ENCODE measurements at places on chromosomes 6 and 20. TPM values are rescaled to one million over a fixed set of nuclear protein-coding genes. Genes with fewer than 3 reads are reported as not detected.
A peak's percentile ranks its signal among the peaks of the same experiment; 100 is the strongest.

DNA sequence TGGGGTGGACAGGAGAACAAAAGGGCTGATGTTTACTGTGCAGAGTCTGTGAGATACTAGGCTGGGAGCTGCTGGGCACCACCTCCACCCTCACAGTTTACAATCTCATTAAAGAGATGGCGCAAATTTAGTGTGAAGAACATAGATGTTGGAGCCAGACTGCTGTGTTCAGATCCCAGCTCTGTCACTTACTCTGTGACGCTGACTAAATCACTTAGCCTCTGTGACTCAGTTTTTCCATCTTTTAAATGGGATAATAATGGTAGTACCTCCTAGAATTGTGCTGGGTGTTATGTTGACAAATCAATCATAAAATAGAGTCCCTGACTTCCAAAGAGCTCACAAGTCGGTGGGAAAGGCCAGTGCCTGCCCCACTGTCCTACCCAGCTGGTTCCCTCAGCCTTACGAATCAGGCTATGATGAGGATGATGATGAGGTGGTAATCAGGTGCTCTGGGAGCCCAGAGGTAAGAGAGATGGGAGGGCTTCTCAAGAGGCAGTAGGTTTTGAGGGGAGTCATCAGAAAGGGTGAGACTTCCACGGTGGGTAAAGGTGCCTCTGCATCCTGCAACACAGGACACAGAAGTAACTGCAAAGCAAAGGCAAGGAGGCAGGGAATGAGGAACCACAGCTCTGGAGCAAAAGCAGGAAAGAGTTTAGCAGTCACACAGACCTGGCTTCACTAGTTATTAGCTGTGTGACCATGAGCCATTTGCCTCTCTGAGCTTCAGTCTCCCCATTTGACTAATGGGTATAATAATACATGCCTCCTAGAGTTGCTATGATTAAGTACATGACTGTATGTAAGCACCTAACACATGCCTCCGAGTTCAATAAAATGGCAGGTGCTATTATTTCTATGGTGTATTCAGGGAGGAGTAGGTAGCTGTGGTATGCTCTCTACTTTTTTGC, 8.9 kb downstream of the FYN start:
- no peak for DNase-seq

GRCh38 chr6:81308577-81309279, 443.8 kb downstream of the TENT5A start:
- no peak for DNase-seq

DNA sequence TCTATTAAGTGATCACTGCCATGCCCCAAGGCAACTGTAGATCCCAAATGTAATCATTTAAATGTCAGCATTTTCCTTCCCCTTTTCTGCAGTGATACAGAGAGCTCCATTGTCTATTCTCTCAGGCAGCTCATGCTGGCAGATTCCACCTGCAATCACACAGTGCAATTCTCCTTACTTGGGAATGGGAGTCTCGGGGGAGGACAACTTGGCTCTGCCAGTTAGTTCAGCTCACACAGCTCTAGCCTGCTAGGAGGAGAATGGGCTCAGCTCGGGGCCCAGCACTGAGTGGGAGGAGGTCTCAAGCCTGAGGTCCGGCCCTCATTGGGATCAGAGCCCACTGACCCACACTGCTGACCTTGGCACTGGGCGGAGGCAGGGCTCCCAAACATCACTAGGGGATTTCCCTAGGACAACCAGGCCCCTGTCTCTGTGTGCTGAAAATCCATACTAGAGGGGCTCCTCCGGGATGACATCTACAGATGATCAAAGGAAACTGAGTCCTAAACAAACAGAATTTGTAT, 109.2 kb upstream of the ASF1A start:
- peak; percentile 32 for DNase-seq

- DNase-seq, result no peak
Measured at GRCh38 chr20:23497536-23497935, 6.6 kb downstream of the CST8 start.

Gene BIRC7
- total RNA-seq, result not detected

DNA sequence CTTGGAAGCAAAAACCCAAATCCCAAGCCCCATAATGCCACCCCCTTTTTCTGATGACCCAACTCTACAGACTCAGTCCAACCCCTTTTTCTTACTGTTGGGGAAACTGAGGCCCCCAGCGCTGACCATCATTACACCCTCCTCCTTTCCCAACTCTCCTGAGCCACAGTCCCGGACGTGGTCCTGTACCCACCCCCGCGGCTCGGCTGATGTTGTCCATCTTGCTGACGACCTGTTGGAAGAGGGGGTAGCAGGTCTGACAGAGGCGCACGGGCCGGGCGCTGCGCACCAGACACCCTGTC, 533 bp downstream of the OSTM1 start:
- no peak for DNase-seq

GRCh38 chr6:167674486-167674885, 152.2 kb upstream of the AFDN start:
- DNase-seq, result no peak

Gene RPP21
- total RNA-seq, result 26.2 TPM

- no peak for DNase-seq
Measured at GRCh38 chr6:106069478-106069877, 16.7 kb upstream of the PRDM1 start.

- no peak for DNase-seq
Measured at GRCh38 chr6:30759575-30760239, 15.4 kb upstream of the IER3 start.

GRCh38 chr6:5657684-5658430, 348.9 kb downstream of the NRN1 start:
- DNase-seq, result no peak

Gene AKAP12
- 44.9 TPM for total RNA-seq

- no peak for DNase-seq
Measured at GRCh38 chr6:153038378-153039057, 36.0 kb upstream of the MTRF1L start.

DNA sequence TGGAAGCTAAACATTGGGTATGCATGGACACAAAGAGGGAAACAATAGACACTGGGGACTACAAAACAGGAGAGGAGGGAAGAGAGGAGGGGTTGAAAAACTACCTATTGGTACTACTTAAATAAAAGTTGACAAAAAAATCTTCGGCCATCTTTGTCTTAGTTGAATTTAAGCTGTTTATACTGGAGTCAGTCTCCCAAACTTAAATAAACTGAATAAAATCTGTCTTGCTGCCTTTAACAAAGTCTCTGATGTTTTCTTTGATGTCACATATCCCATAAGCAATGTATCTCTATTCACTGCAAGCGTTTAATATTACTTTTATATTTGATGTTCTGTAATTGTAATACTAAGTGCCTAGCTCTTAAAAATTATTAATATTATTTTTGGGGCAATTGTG, 409.2 kb upstream of the EPHA7 start:
- no peak for DNase-seq

DNA sequence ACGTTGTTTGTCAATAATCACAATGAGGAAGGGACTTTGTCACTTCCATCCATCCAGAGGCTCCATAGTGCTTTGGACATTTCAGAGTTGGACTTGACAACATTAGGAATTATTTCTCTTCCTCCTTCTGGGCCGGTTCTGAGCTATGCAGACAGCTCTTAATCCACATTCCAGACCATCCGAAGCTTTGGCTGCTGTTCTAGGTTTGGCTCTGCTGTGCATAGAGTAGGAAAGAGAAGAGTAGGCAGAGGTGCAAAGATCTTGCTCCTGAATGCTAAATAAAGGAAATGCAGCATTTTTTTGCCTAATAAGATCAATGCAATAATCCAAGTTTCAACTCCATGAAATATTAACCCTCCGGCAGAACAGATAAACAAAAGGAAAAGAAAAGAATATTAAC, 251.8 kb upstream of the PRND start:
- DNase-seq, result no peak

- DNase-seq, result no peak
Measured at GRCh38 chr20:18676396-18676795, 88.5 kb downstream of the DTD1 start.
